Lower leg skin (tissue), 4 donors: ENCODE measurements at places on chromosomes 7 and 10. TPM values are rescaled to one million over a fixed set of nuclear protein-coding genes. Genes with fewer than 3 reads are reported as not detected.

DNA sequence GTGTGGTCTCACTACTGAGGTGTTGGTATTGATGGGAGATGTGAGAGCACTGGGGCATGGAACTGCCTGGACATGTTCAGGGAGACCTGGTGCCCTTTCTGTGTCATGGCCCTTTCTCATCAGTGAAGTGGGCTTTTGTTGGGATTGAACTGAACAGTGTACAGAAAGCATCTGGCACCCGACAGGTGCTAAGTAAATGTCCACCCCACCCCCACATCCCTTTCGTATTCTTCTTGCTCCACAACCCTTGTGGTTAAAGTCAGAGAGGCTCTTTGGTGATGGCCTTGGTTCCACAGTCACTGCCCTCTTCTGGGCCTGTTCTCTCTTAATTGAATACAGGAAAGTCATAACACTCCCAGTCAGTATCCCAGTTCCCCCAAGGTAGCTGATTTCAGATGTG, 5.4 kb downstream of the NOM1 start:
- DNase-seq: no peak

GRCh38 chr7:81802251-81802650, 32.4 kb upstream of the HGF start:
- no peak for DNase-seq

DNA sequence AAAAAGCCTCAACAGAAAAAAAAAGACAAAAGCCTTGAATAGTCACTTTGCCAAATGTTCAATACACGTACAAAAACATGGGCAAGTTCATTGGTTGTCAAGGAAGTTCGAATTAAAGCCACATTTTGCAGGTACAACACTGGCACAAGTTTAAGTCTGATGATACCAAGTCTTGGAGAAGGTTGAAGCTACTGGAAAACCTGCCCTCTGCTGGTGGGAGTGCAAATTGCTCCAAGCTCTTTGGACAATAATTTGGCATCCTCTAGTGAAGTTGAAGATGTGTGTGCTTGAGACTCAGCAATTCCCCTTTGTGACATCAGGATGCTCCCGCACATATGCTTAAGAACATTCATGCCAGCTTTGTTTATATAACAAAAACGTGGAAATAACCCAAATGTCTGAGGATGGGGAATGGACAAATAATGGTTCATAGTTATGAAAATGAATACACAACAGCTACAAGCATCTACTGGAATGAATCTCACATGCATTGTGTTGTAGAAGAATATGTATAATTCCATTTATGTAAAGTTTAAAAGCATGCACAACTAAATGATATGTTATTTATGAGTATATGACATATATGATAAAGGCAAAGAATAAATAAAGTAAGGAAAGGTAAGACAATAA, 120.0 kb upstream of the PLPP4 start:
- no peak for DNase-seq

DNA sequence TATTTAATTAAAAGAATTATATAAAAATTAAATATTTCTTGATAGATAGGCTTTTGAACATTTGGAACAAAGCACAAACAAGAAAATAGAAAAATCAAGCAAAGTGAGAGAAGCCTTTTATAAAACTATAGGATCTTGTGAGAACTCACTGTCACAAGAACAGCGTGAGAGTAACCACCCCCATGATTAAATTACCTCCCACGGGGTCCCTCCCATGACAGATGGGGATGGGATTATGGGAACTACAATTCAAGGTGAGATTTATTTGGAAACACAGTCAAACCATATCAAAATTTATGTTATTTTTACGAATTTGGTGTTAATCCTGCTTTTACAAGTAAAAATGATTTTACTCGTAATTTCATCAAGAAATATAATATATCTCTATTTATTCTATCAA, 1136.1 kb upstream of the POT1 start:
- no peak for DNase-seq

GRCh38 chr10:122565766-122566206, 5.2 kb downstream of the DMBT1 start:
- peak; percentile 79 for DNase-seq

GRCh38 chr7:36048902-36049240, 104.2 kb upstream of the EEPD1 start:
- no peak for DNase-seq

- no peak for DNase-seq
Measured at GRCh38 chr7:98459529-98459928, 58.6 kb upstream of the BAIAP2L1 start.

GRCh38 chr7:90536449-90536848, 59.7 kb upstream of the CDK14 start:
- DNase-seq: no peak

The TBRG4 gene
- 62.3 TPM for total RNA-seq

The GDF2 gene
- not detected for total RNA-seq

The TRPV5 gene
- total RNA-seq: not detected

The SYNPO2L gene
- not detected for total RNA-seq

The ADRA2A gene
- 9.7 TPM for total RNA-seq
